ENCODE measurements at places on chromosomes 12 and 14.

- peak; percentile 91 for DNase-seq
Measured at GRCh38 chr14:49959822-49960408, 67.0 kb downstream of the ARF6 start.

DNA sequence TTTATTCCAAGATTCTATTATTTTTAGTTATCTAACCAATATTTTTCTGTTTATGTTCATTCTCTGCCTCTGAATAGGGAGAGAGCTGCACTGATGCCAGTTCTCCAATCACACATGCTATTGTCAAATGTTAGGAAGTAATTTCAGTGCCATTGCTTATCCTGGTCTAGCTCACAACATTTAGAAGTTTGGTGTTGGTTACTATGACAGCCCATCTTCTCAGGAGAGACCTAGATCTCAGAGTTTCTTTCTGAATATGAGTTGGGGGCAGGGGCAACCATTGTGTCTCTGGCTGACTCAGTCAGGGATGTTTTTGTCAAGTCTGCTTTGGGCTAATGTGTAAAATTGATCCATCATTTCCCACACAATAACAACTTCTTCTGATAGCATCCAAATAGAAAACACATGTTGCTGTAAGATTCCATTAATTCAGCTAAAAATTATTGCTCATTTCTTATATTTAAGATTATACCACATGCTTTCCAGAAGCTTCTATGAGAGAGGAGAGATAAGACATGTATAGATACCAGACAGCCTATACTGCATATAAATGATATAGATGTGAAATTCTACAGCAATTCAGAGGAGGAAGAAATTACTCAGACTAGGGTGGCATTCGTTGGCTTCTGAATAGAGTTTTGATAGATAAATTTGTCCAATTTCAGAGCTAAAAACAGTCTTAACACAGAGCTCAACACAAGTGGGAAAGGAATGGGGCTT, 64.8 kb downstream of the DACT1 start:
- no peak for DNase-seq

- no peak for DNase-seq
Measured at GRCh38 chr14:64467101-64467500, 1.8 kb downstream of the AKAP5 start.

DNA sequence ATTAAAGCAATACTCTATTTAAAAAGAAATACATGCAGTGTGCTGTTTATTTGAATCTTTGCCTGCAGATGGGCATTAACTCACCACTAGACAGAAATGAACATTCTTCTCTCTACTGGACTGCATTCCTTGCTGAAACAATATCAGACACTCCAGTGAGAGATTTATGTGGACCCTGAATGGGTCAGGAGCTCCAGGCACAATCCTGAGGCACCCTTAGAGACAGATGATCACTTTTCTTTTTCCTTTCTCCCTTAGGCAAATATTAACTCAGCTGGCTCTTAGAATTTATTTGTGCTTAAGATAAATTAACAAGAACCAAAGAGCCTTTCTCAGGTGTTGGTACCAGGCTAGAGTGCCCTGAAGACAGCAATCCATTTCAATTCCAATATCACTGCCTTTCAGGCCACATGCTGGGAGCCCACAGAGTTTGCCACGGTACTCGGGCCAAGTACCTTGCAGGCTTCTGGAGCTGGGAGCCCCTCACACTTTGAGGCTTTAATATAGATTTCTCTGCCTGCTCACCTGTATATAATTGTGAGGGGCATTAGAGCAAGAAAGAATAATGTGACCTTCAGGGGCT, 173.0 kb downstream of the EMP1 start:
- no peak for DNase-seq

GRCh38 chr12:52874573-52875435, 26.0 kb upstream of the KRT78 start:
- DNase-seq: no peak

All from SW480 (cell line).